CD4-positive, alpha-beta T cell treated with Interleukin-4 for 1 hour (primary cell): ENCODE measurements at places on chromosomes 5 and 9.

DNA sequence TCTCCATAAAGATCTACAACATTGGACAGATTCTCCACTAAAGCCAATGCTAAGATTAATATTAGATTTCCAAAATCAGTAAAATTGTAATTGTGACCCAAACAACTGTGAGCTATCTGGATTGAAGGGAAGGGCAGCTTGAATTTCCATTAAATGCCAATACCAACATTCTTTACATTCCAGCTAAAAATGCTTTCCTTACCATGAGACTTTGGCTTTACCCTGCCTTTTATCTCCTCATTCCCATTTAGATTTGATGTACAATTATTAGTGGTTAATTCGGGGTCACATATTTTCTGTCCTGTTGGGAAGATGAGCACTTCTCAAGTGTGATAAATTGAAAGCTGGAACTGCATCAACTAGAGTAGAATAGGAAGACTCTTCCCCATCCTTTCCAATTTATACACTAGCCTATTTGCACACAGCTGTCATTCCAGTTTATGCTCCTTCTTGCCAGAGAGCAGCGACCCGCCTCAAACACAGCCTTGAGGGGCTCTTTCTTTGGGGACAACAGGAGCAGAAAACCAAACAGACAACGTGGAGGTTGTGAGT, 33.1 kb upstream of the MYOT start:
- no peak for DNase-seq

DNA sequence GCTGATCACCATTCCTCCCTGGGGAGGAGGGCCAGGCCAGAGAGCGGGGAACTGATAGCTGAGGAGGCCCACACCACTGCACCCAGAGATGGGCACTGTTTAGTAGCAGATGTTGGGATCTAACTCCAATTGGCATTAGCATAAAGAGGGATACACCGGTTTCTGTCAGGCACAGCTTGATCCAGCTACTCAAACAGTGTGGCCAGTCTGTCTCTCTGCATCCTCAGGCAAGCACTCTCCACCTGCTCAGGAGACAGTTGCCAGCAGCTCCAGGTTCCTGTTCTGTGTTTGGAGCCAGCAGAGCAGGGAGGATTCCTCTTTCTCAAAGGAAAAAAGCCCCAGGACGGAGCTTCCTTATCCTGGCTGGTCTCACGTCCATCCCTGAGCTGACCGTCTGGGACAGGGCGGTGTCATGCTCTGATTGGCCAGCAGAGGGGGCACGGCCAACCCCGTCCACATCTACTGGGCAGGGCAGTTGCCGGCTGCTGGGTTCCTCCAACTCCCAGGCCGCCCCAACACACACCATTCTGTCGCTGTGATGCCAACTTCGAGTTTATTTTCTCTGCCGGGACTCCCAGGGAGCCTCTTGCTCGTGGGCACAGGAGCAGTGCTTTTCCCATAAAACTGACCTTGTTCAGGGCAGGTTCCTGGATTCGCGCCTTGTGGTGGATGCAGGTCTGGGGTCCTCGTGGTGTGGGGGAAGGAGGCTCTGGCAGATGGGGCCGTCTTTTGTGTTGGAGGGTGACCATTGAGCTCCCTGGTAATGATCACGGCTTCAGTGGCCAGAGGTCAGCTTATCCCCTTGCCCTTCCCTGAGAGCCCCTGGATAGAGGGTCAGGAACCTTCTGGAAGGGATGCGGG, 47.9 kb downstream of the COL5A1 start:
- DNase-seq: peak; percentile 18

DNA sequence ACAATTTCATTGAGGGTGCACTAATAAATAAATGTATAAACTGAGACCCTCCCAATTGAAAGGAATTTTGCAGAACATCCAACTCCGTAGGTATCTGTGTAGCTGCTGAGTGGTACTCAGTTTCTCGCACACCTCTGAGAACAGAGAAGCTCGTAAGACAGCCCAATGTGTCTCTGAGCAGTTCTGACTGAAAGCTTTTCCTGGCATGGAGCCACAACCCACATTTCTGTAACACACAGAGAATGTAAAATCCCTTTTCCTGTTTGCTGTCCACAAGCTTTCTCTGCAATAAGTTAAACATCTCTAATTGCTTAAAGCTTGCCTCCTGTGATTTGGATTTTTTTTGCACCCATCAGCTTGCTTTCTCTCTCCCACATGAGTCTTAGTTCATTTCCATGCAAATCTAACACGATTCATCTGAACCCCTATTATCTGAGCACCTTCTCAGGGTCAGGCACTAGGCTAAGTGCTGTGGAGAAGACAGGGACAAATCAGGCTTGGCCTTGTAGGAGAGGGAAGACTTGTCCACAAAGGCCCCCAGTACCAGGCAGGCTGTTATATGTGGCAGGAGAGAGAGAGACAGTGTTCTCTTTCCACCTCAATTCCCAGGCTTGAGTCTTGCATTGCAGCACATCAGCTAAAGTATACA, 44.2 kb upstream of the COL15A1 start:
- no peak for DNase-seq

DNA sequence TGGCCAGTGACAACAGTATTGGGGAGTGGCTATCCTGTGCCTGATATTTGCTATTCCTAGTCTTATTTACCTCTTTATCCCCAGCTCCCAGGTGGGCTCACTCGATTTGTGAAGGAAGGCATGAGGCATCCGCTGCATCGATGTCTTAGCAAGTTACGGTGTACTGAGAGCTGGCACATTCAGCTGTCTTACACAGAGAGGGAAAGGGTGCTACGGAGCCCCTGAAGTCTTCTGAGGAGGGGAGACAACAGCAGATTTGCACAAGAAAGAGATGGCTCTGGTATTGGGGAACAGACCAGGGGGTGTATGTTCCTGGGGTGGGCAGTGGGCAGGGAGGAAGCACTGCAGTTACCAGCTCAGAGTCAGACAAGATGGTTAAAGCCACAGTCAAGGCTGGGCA, 172.6 kb downstream of the FGF18 start:
- no peak for DNase-seq

DNA sequence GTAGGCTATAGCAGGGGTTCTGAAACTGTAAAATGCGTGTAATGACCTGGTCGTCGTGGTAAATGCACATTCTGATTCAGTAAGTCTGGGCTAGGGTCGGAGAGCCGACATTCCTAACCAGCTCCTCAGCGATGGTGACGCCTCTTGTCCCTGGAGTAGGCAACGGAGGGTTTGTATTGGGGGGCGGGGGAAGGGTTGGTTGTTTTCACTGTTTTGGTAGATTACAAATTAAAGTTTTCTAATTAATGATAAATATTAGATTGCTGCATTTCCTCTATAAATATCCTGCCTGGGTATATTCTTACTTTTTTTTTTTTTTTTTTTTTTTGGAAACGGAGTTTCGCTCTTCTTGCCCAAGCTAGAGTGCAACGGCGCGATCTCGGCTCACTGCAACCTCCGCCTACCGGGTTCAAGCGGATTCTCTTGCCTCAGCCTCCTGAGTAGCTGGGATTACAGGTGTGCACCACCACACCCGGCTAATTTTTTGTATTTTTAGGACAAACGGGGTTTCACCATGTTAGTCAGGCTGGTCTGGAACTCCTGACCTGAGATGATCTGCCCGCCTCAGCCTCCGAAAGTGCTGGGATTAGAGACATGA, 566 bp upstream of the ALDH7A1 start:
- no peak for DNase-seq

DNA sequence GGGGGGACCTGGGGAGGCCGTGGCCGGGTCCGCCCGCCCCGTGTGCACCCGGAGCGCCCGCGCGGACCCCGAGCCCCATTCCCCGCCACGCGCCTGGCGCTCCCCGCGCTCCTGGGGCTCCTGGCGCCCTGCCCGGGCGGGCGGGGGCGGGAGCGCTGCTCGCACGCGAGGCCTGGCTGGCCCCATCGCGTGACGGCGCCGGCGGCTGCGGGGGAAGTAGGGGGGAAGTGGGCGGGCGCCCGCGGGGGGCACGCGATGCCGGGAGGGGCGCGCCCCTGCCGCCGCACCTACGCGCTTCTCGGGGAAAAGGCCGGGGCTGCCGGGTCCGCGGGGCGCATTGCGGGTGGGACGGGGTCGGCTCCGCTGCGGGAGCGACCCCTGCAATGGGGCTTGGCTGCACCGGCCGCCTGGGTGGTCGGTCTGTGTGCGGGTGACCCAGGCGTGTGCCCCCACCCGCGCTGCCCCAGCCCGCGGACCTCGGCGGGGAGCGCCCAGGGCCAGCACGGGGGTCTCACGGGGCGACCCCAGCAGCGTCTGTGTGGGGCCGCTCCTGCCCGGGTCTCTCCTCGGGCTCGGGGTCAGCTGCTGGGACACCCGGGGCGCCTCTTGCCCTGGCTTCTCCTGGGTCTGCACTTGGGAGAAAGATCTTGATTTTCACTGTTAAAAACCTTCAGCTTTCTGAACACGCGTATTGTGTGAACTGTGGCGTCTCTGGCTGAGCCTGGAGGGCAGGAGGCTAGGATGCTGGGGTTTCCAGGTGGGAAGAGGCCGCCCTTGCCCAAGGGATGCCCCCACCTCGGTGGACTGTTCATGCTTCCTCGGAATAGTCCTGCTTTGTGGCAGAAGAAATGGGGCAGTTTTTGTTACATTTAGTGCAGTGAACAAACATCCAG, 52.4 kb downstream of the AHRR start:
- no peak for DNase-seq

- DNase-seq: no peak
These were observed 32.9 kb downstream of the STRBP start for GRCh38 chr9:123235448-123235847.

DNA sequence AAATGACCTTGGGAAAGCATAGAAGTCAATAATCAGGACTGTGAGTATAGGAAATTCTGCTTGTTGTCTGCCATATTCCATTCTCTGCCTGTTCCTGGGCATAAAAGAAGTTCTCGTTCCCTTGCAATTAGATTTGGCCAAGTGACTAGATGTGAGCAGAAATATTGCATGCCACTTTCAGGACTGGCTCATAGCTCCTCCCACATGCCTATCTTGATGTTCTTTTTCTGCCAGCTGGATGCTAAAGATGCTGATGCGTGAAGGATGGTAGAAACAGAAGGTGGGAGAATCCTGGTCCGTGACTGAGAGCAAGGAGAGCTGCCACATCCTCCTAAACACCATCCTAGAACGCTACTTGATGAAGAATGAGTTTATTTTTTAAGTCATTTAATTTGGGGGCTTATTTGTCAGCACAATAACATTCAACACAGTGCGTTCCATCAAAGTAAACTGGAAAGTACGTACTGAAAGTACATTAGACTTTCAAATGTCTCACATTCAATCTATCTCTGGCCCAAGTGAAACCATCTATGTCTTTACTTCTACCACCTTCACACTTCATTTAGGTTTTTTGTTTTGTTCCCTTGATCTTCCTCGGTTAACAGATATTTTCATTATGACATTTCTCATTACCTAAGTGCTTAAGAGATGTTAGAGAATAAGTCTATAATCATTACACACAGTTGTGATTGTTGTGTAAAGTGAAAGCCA, 648.5 kb downstream of the RAB3C start:
- DNase-seq: no peak

DNA sequence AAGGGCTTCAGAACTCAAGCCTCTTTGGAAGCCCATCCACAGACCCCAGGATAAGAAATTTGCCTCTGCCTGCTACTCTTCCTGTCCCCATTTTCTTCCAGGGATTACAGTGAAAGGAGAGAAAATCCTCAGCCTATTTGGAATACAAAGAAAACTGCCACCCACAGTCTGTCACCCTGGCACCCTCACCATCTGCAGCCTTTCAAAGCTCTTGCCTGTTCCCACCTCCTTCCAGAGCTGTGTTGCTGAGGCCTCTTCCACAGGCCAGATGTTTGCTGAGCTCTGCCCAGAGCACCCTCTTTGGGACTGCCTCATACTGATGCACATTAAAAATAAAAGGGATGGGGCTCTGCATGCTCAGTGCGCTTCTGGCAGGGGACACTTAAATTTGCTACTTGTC, 35.9 kb upstream of the TAF1L start:
- no peak for DNase-seq
